IPS DF 6.9 (cell line): ENCODE measurements at places on chromosomes 1 and 21.

GRCh38 chr1:169305356-169305755, 62.2 kb downstream of the NME7 start:
- no peak for DNase-seq

DNA sequence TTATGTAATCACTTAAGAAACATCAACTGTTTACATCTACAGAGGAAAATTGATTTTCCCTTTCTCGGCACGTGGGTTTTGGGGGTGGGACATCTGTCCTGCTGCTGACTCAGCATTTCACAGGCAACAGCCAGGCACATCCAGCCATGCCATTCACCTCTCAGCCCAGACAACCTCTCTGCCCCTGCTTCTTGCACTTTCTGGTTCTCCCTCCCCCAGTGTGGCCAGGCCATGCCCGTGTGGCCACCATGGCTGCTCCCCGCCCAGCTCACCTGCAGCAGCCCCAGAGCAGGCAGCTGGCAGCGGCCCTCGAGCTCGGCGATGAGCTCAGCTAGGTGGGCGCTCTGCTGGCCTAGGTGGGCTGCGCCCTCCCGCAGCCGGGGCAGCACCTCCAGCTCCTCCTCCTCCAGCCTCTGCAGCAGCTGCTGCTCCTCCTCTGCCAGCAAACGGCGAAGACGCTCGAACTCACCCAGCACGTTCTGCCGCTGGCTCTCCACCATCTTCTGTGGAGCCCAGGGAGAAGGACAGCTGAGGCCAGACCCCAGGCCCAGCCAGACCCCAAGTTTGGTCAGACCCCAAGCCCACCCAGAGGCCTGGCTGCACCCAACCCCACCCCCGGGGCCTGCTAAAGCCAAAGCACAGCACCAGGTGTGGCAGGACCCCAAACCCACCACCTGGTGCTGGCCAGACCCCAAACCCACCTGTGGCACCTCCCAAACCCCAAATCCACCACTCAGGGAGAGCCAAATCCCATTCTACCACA, 5.8 kb downstream of the TRIM11 start:
- DNase-seq: no peak

DNA sequence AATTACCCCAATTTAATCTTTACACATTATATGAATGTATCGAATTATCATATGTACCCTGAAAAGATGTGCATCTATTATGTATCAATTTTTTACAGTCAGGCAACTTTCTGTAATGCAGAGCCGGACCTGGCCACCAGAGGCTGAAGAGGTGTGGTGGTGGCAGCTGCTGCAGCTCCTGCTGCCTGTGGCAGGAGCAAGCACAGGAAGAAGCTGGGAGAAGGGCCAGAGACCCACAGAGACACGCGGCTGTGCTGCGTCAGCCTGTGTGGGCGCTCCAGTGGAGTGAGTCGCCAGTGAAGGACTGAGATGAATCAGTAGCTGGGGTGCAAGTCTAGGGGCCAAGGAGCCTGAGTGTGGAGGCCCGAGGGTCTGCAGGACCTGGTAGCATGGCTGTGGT, 74.3 kb upstream of the COG2 start:
- no peak for DNase-seq

DNA sequence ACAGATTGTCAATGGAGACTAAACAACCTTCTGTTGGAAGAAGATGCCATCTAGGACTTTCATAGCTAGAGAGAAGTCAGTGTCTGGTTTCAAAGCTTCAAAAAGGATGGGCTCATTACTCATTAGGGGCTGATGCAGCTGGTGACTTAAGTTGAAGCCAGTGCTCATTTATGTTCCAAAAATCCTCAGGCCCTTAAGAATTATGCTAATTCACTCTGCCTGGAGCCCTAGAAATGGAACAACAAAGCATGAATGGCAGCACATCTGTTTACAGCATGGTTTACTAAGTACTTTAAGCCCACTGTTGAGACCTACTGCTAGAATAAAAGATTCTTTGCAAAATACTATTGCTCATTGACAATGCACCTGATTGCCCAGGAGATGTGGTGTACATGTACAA, 63.7 kb downstream of the TTC3 start:
- DNase-seq: no peak

DNA sequence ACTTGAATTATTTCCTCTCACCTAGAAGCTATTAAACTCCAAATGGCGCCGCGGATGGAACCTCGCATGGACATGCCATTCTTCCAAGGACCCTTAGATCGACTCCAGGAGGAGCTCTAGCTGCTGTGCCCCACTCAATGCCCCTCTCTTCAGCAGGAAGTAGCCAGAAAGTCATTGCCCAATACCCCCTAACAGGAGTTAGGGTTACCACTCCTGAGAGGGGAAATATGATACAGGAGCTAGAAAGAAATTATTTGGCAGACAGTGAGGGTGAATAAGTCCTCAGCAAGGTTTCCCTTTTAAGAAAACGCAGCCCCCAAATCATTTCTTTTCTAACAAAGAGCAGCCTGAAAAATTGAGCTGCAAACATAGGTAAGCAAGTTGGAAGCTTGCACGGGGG, 28.6 kb downstream of the TFB2M start:
- DNase-seq: no peak

DNA sequence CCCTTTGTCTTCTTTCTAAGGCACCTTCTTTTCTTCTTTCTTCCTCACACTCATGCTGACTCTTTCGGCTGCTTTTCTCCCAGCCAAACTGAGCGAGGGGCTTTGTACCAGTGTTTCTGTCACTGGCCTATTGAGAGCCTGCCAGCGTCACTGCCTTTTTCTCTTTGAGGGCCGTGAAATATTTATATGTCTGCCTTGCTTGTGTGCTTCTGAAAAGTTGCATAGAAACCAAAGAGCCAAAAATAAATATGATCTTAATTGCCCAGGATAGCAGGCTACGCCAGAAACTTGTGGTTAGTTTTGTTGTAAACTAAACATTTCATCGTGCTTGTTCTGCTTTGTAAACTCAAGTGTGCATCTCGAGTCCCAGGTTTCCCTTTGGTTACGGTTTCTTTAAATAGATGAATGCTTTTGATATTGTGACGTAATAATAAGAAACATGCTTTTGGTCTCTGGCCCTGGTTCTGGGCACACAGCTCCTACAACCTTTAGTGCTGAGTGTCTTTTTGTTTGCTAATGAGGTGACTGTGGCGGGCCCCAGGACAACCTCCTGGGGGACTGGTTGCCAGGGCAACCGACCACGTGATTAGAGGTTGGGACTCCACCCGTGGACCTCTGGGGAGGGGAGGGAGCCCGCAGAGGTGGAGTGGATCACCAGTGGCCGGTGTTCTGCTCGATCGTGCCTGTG, 10.8 kb downstream of the SLC37A1 start:
- DNase-seq: no peak

- no peak for DNase-seq
Measured at GRCh38 chr1:89472886-89473417, 51.7 kb upstream of the LRRC8B start.

DNA sequence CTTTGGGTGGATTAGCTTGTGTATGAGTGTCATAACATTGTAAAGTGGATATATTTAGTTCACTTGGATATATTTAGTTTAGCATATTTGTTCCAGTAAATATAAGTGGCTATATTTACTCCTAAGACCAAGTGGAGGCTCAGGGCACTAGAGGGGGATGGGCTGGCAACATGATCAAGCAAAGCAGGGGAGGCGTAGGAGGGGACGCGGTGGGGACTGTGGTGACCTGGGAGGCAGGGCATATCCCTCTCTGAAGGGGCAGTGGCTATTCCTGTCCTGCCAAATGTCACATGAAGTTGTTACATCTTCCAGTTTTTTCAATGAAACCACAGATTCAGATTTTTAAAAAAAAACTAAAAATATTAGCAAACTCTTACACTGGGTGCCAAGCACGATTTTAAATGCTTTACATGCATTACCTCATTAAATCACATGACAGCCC, 51.9 kb upstream of the EDN2 start:
- DNase-seq: no peak

- no peak for DNase-seq
Measured at GRCh38 chr1:91552091-91552490, 51.4 kb downstream of the CDC7 start.

GRCh38 chr1:88736633-88737248, 52.7 kb downstream of the PKN2 start:
- peak; percentile 63 for DNase-seq

DNA sequence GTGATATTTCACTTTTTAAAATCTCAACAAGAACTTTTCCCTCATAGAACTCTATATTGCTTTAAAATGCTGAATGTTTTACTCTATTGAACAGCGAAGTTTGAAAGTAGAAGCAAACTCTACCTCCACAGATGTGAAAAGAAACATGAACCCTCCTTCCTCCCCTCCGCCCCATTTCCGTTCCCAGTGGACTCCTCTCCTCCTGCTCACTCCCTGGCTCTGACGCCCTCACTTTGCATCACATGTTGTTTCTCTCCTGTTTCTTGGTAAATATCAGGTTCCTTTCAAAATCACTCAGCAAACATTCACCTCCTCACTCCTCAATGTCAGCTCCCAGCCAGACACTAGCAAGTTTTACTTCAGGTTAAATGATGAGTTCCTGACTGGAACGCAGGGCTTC, 34.6 kb downstream of the KCNH1 start:
- DNase-seq: no peak

DNA sequence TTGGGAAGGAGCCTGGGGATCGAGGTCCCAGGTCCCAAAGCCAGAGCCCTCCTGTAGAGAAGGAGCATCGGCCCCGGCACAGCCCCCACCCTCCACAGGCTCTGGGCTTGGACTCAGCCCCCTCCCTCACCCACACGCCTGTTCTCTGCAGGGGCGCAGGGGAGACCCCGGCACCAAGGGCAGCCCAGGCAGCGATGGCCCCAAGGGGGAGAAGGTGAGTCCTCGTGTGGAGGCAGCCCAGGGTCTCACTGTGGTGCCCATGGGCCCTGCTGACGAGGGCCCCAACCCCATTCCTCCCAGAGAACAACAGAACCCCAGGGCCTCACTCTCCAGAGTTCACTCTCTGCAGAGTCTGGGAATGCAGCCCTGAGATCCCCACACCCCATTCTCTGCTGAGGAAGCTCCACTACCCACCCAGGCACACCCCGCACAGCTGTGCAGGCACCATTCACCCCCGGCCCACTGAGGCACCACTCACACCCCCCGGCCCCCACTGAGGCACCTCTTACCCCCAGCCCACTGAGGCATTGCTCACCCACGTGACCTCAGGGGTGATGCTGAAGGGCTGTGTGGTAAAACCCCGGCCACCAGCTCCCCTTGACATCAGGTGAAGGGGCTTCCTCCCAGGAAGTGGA, 21.8 kb downstream of the COL6A2 start:
- DNase-seq: no peak

DNA sequence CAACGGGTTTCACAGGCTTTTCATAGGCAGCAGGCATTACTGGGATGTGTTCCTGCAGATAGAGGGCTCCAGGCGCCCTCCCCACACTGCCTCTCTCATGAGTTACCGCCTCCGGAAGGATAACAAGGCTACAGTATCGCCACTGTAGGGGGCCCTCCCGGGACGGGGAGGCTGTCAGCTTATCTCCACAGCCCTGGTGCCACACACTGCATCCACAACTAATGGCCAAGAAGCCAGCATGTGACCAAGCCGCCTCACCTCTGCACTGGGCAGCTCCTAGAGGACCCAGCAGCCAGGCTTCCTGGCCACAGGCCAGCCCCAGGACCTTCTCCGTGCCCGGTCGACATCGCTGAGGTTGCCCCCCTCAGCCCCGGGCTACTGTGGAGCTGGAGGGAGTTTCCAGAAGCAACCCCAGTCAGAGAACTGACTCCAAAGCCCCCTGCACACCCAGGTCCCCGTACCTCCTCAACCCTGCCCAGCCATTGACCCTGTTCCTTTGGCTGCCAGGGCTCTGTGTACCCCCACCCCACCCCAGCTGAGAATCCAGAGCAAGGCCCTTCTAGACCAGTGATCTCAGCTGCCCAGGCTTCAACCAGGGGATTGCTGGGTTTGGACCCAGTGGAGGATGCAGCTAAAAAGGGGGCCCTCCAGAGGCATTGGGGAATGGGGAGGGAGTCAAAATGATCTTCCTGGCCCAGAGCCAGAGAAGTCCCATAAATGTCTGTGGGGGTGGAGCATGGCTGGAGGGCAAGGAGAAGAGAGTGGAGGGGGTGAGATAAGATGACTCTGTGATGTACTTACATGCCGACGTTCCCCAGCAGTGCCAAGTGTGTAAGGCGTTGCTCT, 45.0 kb downstream of the NEK2 start:
- no peak for DNase-seq

- peak; percentile 61 for DNase-seq
Measured at GRCh38 chr1:221263831-221264767, 384.9 kb downstream of the HLX start.

DNA sequence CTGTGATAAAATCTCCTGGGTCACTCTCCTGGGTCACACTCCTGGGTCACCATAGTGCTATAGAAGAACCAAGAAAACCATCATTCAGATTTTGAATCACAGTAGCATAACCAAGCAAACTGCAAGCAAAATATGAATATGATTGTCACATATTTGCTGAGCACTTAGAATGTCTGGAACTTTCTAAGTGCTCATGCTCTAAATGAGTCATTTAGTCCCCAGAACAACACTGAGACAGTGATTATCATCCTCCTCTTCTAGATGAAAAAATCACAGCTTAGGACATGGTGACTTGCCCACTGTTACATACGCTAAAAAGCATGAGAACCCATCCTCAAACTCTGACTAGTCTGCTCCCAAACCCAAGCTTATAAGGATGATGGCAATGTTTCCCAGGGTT, 39.5 kb upstream of the DDAH1 start:
- DNase-seq: no peak

DNA sequence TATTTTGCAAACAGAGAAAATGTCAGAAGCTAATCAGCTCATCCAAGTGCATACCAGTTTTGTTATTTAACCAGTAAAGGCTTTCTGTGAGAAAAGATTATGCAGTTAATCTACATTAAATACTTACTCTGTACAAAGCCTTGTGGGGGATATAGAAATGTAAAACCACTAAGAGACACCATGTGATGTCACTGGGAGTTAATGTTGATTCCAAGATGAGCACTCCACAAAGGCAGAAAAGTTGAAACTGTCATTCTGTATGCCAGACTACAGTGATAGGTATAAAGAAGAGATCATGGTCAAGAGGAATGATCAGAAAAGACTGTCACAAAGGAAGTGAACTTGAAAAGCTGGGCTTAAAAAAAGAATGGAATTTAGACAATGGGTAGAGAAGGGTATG, 100.3 kb upstream of the SGIP1 start:
- no peak for DNase-seq

DNA sequence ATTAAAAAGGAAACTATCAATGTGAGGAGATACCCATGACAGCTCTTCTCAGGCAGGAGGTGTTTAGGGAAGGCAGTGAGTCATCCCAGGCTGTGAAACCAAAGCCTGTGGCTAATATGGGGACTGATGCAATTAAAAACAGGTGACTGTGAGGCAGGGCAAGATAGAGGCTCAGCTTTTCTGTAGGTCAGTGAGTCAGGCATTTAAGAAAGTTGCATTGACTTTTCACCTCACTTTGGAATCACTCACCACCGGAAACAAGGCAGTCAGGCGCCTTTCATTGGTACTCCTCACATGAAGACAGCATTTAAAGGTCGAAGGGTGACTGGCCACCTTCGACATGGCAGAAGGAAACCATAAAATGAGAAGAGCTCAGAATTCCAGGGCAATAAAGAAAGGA, 54.5 kb downstream of the PAPPA2 start:
- DNase-seq: no peak

GRCh38 chr1:203072911-203073310, 12.9 kb downstream of the MYOG start:
- no peak for DNase-seq
